ENCODE measurements at places on chromosomes 6 and 20.

- DNase-seq = no peak
These were observed 240.7 kb upstream of the POU3F2 start for GRCh38 chr6:98593676-98594075.

DNA sequence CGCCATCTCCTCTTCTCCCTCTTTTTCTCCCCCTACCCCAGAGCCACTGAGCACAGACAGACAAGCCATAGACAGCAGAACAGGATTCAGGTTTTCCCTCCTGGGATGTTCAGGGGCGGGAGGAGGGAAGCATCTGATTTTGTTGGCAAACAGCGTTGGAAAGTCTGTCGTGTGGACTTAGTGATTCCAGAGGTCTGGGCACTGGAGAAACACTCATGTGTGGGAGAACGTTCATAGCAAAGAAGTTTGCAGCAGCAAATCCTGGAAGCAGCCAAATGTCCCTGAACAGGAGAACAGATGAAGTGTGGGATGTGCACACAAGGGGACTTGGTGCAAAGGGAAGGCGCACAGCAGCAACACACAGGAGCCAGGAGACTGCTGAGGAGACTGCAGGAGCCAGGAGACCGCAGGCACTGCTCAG is 264.1 kb upstream of the CDYL start:
- no peak for DNase-seq

- DNase-seq = no peak
These were observed 43.5 kb downstream of the FNDC1 start for GRCh38 chr6:159212525-159213280.

DNA sequence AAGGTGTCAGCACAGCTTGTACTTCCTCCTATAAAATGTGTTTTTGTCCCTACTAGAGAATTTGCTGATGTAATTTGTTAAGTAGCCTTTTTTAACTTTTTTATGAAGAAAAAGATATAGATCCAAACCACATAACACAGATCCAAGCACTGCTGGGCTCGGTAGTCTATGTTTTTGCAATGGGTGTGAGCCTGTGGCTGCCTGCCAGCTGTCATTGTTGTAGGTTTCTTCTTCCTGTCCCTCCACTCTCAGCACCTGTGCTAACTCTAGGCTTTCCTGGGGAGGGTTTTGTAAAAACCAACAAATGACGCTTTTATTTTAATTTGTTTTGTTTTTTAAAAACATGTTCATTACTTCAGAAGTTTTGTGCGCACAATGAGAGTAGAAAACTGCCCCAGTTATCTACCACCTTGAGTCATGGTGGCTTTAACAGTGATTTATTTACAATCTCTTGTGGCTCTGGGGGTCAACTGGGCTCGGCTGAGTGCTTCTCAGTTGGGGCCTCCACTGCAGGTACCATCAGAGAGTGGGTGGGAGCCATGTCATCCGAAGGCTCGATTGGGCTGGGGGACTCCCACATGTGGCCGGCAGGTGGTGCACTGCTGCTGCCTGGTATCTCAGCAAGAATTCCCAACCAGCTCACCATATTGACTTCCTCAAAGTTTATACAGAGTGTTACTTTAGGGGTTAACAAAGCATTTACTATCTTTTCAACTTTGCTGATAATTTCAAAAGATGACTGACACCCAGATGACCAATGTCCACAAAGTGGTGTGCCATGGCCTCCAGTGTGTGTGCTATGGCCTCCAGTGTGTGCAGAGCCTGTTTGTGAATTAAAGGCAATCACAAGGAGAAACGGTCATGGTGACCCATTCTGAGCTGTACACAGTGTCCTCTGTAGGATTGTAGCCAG is 3.0 kb upstream of the CCR6 start:
- DNase-seq = no peak

DNA sequence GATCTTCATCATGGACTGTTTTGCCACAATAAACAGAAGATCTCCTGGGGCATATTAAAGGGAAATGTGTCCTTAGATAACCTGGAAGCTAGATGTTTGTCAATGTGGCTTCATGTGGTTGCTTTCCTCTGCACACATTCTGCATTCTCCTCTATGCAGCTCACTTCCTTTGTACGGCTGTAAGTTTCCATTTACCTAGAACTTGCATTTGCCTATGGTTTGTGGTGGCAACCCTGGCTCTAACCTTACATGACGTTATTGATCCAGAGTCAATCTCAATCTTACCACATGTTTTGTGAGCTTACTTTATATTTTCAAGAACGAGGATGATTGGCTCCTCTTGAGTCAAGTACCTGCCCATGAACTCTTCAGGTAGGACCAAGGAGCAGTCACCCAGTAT is 863.1 kb downstream of the MAFB start:
- no peak for DNase-seq

DNA sequence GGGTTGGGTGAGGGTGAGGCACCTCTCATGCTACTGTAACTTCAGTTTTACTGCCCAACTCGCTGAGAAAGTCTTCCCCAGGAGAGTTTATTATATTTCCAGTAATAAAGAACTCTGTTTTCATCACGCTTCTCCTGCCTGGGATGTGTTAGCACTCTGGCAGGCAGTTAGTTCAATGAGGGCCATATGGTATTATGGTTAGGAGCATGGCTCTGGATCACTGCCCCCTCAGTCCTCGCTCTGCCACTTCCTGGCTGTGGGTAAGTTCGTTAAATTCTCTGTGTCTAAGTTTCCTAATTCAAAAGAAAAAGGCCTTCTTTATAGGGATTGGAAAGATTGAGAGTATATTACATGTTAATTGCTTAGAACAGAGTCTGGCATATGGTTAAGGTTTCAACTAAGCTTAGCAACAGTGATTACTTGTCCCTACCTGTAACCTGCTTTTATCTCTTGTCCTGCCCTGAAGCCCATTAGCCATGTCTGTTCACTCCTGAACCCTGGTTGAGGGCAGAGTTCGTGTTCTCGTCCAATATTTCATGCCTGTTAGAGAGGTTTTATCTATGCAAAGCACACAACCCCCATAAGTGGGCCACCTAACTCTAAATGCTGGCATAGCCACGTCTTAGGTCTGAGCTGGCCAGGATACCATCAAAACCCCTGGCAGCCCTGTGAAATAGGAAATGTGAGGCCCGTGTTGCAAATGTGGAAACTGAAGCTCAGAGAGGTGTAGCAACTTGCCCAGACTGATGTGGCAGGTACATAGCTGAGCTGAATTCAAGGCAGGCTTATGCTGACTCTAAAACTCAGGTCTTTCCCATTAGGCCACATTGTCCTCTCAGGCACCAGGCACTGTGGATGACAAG is 342.5 kb upstream of the JARID2 start:
- DNase-seq = no peak

GRCh38 chr20:19701429-19701828 is 56.6 kb upstream of the RIN2 start:
- DNase-seq = no peak

DNA sequence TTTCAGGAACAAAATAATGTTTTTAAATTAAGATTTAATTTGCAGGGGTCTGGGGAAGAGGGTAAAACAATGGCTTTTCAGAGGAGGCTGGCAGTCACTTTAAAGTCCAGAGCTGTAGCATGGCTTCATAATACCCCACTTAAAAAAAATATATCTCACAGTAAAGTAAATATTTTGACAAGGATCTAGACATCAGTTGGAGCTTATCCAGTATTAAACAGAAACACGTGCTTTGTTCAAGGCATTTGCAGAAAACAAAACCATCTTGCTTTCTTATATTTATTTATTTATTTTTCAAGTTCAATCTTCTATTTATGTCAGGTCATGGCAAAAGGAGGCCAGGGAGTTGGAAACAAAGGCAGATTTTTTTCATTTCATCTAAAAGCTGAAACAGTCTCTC is 53.3 kb upstream of the PRL start:
- no peak for DNase-seq

DNA sequence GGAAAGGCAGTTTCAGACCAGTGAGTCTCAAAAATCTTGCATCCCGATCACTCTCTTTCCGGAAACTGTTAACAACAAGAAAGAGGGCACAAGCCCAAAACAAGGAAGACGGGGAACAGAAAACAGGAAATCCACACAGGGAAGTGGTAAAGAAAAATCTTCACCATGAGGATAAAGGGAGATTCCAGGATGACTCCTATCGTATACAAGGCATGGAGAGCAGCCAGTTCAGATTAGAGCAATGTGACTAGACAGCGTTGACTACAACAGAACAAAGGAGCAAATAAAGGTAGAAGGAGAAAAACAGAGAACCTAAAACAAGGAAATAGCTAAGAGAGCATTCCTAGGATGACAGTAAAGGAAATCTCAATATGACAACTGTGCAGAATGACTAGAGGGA is 26.5 kb downstream of the VNN1 start:
- DNase-seq = no peak

DNA sequence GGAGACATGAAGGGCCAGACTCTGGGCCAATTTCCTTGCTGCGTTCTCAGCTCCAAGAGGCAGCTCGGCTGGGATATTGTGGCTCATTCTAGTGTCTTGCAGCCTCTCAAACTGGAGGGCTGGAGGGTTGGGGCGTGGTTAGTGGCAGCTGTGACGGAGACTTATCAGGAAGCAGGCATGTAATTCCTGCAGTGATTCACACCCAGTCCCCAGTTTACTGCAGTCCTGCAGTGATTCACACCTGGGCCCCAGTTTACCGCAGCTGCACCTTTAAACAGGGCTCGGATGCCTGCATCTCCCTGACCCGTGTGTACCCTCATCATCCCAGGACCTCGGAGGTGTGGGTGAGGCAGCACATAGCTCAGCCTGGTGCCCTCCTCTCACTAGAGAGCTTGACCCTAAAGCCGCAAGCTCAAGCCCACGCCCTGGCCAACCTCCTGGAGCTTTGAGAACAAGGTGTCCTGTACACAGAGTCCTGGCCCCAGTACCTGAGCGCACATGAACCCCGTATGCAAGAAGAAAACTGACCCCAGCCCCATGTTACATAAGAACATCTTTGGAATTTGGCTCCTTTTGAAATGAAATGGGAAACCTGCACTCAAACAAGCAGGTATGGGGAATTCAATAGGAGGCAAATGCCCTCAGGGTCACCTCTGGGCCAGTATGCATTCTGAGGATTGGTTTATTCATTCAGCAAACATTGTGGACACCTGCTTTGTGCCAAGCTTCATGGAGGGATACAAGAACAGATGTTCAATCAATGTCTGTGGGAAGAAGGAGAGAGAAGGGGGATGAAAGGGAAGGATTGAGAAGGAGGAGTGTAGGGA is 55.3 kb upstream of the FAM83D start:
- no peak for DNase-seq

DNA sequence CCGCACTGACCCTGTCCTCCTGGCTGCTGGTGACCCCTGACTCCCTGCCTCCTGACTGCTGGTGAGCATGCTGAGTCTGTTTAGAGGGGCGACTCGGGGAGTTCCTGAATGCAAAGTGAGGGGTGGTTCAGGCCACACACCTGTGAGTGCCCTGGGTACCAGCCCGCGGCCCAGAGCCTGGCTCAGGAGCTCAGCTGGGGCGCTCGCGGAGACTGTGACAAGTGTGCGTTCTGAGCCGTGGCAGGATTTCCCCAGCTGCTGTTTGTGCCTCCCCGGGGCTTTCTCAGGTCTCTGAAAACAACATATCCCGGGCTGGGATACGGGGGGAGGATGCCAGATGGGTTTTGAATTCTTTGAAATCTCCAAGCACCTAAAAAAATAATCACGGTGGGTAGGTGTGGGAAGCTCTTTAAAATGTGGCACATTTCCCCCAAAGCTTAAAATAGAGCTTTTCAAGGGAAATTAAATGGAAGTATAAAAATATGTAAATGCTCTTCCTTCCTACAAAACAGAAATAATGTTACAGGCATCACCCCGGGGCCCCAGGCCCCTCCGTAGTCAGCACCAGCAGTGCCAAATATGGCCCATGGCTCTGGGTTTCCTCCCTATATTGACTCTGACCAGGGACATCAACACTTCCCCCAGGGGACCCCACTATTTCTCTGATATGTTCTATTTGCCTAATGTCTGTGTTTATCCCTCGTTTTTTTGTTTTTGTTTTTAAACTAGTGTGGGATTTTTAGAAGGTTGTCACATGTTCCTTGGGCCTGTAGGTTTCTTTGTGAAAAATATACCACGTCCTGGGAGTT is 49.9 kb upstream of the TAGAP start:
- no peak for DNase-seq

GRCh38 chr6:12315292-12316081 is 25.3 kb downstream of the EDN1 start:
- DNase-seq = no peak

DNA sequence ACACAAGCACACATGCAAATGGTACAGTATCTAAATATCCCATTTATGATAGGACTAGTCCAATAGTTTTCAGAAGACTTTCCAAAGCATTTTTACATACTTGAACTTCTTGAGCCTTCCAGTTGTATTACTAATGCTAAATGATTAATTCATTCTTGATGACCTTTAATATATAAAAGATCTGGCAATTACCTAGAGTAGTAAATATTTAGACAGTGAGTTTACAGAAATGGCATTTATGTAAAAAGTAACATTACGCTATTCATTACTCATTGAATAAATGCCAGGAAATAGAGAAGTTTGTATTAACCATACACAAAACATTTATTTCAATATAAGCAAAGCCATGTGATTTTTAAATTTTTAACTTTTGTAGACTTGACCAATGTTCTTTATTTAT is 158.8 kb downstream of the DST start:
- DNase-seq = no peak

- no peak for DNase-seq
These were observed 30.0 kb downstream of the FOXA2 start for GRCh38 chr20:22554391-22554790.

- no peak for DNase-seq
These were observed 224.9 kb downstream of the FARS2 start for GRCh38 chr6:5486214-5486613.

DNA sequence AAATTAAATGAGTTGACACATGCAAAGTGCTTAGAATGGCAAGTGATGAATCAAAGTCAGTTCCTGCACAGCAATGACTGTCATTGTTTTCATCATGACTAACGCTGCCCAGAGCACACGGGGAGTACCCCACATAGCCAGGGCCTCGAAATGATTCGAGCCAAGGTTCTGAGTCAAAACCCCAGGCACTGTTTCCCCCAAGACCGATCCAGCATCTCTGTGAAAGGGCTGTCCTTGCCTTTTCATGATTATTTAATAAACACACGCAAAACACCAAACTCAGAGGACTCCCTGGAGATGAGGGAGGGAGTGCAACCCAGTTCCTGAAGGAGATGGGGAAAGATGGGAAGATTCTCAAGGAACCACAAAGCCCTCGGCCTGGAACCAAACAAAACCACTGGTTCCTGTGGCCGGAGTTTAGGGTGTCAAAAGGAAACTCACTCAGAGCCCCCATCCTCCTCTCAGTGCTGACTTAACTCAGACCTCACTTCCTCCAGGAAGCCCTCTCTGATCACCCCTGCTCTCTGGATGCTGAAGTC is 3.8 kb downstream of the PREX1 start:
- no peak for DNase-seq

- DNase-seq = no peak
These were observed 127.3 kb downstream of the TIAM2 start for GRCh38 chr6:155122199-155122950.

GRCh38 chr6:3386374-3386857 is 70.4 kb downstream of the SLC22A23 start:
- DNase-seq = no peak

DNA sequence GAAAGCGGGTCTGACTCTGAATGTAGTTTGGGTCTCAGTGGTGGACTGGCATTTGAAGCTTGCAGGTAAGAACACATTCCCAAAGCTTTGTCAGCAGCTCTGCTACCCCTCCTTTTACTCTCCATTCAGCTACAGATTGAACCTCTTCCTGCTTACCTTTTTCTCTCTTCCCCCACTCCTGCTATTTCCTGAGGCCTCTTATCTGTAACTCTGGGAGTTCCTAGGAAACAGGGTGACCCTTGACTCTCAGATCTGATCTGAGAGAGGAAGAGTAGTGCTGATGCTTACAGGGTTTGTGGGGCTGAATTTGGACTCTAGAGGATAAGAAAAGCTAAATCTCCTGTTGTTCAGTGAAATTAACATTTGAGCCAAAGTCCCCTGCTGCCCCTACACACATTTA is 21.4 kb downstream of the BRPF3 start:
- no peak for DNase-seq

GRCh38 chr20:20020908-20021307 is 3.7 kb downstream of the NAA20 start:
- no peak for DNase-seq
